Activated T-helper 1 cell treated with anti-CD3 and anti-CD28 coated beads, Interleukin-2, amount 50 U/mL, for 16 hours (primary cell): ENCODE measurements at places on chromosomes 7 and 10.

GRCh38 chr10:92350411-92350810 lies 59.4 kb downstream of the MARCHF5 start:
- DNase-seq = no peak

DNA sequence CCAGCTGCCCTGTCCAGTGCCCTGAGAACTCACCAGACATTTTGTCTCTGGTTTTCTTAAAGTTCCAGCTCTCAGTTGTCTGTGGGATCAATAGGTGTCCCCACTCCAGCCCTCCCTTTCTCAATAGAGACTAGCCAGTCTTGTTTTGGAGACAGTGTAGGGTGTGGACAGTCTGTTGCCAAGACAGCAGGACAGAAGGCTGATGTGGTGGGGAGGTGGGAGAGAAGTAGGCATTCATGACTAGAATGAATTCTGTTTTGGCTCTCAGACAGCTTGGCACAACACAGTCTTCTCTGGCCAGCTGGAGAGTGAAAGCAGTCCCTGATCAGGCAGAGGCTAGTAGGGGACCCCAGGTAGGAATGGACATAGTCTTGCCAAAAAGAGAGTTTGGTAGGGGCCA lies 467.0 kb upstream of the PODXL start:
- DNase-seq = no peak

GRCh38 chr7:28298870-28299518 lies 113.3 kb upstream of the CREB5 start:
- no peak for DNase-seq

DNA sequence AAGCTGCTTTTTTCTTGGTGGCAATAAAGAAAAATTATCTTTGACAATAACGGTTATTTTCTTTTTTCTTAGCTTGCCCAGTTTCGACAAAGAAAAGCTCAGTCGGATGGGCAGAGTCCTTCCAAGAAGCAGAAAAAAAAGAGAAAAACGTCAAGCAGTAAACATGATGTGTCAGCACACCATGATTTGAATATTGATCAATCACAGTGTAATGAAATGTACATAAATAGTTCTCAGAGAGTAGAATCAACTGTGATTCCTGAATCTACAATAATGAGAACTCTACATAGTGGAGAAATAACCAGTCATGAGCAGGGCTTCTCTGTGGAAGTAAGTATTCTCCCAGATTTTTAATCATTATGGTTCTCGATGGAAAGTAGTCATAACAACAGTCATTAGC lies 33.0 kb downstream of the AKAP9 start:
- no peak for DNase-seq

GRCh38 chr10:126253611-126253998 lies 134.7 kb downstream of the ADAM12 start:
- no peak for DNase-seq

DNA sequence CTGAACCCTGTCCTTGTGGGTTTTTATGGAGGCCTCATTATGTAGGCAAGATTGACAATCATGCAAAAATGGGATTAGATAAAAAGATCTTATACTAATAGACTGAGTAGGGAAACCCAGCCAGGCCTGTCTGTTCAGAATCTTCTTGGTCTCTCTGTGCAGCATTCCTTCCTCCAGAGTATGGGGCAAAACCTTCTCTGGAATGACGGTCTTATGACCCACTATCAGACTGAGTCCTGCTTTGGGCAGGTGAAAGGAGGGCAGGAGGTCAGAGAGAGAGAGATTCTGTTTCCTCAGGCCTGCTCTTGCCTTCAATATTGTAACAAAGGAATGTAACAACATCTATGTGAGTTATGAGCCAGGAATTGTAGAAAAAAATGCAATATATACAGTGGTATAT lies 182.6 kb downstream of the DNAJC1 start:
- no peak for DNase-seq

DNA sequence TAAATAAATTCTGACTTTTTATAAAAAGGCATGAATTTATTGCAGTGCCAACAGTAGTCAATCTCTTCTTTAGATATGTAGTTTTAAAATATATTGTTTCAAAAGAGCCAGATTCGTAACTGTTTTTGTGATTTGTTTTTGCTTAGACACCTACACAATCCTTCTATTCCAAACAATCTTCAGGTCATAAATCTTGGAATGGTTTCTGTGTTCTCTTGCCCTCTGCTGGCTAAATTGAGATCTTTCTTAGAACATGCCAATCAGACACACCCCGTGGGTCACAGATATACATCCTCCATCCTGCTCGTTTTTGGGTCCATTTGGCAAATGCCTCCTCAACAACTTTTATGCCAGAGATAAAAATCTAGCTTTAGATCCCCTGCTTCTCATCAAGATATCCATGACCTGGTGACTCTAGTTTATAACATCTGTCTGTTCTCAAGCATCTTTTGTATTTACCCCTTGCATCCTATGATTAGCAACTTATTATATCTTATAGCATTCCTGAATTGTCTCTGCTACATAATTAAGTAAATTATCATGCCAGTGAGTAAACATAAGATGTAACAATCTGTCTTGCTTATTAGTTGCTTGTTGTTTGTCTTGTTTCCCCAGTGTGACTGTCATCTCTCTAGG lies 35.3 kb upstream of the IFRD1 start:
- no peak for DNase-seq

DNA sequence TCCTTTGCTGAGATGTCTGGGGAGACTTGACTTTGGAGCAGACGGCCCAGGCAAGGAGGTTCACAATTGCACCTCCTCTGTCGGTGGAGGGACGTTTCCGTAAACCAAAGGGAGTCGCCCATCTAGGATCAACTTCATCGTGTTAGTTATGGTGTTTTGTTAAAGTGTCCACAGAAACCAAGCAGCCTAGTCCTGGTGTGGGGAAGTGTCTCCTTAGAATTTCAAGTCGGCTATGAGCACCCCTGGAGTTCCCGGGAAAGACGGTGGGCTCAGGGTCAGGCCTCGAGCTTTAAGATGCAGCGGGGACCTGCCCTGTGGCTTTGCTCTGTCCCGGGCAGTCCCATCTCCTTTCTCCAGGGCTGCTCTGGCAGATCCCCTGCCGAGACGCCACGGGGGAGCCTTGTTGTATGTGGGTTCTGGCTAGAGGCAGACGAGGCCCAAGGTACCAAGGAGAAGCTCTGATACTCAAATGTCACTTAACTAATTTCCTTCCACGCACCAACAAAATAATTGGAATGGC lies 319.2 kb downstream of the ADARB2 start:
- no peak for DNase-seq

DNA sequence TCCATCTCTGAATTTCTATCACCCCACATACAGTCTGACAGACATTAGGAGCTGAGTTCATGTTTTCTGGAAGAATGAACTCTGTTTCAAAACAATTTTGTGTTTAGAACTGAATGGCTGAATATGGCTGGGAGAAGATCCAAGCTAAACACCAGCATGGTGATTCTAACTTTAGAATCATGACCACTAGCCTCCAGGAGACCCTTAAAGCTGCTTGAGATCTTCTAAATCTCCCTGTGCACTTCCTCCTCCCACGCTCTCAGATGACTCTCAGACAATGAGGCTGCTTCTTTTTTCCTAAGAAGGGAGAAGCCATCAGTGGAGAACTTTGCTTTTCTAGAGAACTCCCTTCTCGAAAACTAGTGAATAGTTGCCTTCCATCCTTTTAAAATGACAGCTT lies 711.2 kb downstream of the GRID1 start:
- no peak for DNase-seq
